ENCODE measurements at places on chromosomes 2 and 18.

DNA sequence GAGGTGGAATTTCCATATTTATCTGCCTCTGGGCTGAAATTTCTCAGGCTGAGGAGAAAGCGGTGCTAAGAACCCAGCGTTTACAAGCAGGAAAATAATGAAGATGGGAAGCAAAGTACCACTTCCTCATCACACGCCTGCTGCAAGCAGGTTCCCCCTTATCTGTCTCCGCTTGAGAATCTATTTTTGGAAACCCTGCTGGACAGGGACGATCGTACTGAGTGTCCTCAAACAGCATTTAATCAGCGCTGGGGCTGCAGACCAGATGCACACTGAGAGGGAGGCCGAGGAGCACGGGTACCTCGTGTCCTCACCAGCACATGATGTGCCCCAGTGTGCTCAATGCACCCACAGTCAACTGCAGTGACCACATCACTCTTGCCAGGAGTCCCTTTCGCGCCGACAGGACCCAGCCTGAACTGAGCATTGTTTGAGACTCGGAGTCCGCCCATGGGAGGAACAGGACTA, 160.4 kb downstream of the HDAC4 start:
- DNase-seq, result peak; percentile 39

DNA sequence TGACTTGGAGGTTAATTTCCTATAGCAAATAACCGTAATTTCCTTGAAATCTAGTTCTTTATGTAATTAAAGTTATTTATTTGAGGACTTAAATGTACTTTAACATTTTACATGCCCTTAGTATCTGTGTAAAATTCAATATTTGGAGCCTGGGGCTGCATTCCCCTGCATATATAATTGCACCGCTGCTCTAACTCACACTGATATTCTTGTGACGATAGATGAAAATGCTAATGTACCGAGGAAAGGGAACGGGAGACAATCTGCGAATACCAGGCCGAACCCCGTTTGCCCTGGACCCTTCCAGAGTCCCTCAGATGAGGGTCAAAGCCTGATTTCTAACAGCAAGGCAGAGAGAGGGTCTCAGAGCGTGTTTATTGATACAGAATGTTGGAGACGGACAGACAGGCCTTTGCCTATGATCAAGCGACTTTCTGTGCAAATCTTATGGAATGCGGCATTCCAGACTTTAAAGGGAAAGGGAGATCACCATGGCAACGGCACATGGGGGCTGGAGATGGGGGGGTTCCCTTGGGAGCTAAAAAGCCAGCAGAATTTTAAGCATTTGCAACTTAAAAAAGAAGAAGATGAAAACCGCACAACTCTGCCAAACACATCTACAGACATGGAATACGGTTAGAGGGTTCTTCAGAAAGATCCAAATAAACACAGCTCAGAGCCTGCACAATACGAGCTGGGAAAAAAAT, 57.6 kb upstream of the TWIST2 start:
- no peak for DNase-seq

GRCh38 chr2:186977433-186978045, 128.6 kb upstream of the ZSWIM2 start:
- DNase-seq, result no peak

DNA sequence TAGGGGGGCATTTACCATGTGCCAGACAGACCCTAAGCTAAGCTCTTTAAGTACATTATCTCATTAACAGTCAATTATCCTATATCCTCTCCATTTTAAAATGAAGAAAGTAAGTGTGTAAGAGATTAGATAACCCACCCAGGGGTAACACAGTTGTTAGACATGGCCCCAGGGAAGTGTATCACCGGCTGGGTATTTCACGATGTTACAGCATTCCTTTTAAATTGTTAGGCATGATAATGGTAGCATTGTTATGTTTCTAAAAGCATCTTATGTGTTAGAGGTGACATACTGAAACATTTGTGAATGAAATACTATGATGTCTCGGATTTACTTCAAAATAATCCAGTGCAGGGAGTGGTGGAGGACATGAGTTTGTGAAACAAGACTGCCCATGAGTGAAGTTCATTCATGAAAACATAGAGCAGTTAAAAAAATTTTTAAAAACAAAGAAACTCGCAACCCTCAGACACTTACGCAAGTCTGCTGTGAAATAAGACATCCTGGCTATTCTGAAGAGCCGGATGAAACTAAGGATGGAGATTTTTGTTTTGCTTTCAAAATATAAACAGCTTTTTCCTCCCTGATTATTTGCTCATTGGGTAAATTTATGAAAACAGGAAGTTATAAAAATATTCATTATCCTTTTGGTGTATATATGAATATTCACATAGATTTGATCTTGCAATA, 54.9 kb downstream of the IL1RL2 start:
- no peak for DNase-seq

DNA sequence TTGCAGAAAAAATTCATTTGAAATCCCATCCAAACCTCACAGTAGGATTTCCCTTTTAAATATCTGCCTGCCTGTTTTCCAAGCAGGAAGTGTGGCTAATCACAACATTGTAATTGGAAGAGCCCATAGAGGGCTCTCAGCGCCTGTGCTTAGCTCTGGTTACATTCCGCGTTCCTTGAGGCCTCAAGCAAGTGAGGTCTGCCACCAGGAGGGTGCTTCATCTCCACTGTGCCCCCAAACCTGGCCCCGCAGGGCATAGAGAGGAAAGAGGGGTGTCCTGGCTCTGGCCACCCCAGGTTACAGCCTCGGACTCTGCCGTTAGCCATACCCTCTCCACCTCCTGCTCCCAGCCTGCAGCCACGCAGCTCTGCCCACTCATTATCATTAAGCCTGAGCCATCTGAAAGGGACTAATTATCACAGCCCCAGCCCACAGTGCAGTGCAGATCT, 214.8 kb downstream of the SP3 start:
- no peak for DNase-seq

DNA sequence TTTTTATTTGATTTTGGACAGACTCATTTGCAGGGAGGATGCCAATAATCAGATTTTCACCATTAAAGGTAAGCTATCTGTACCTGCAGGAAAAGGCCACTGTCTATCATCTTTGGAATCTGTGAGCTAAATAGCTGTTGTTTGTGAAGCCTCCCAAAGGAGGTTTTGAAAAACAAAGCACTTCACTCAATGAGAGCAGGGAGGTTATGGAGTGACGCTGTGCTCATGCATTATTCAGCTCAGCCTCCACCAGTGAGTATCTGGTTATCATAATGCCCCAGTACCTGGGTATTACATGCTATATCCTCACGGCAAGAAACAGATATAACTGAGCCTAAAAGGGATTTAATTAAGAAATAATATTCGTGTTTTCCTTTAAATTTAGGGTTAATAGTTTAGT, 189.6 kb upstream of the PIK3C3 start:
- no peak for DNase-seq

DNA sequence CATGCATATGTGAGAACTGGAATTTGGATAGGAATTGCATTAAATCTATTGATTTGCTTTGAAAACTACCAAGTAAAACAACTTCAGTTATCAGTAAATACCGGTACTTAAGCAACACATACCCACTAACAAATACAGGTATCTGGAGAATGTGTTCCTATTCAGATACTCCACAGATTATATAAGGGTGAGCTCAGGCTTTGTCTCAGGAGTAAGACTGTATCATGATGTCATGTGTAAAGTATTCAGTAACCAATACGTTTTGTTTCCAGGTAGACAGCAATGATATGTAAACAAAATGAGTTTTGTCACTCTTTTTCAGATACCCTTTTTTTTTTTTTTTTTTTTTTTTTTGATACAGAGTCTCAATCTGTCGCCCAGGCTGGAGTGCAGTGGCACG, 74.8 kb downstream of the DSC3 start:
- no peak for DNase-seq

- DNase-seq, result no peak
Measured at GRCh38 chr2:163463411-163463810, 272.4 kb downstream of the FIGN start.

- DNase-seq, result no peak
Measured at GRCh38 chr2:69811018-69811417, 18.4 kb upstream of the GMCL1 start.

DNA sequence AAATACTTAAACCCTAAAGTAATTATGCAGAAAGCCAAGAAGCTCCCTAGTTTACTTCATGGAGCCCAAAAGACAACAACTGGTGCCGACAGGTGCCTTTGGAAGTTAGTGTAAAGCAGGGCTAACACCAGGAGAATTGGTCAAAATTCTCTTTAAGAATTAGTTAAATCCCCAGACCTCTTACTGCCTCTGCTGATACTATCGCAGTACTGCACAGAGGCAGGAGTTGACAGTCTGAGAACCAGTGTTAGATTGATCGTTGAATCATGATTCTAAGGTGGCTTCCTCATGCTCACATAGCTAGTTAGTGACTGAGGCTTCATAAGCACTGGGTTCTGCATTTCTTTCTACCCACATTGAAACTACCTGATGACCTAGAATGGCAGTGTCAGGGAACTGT, 445.0 kb downstream of the XIRP2 start:
- no peak for DNase-seq

GRCh38 chr2:28407131-28407975, 14.7 kb downstream of the FOSL2 start:
- DNase-seq, result no peak

GRCh38 chr2:2645162-2645855, 314.2 kb upstream of the MYT1L start:
- no peak for DNase-seq

- no peak for DNase-seq
Measured at GRCh38 chr18:24862201-24862816, 401.9 kb downstream of the HRH4 start.

- DNase-seq, result no peak
Measured at GRCh38 chr18:67281746-67282145, 234.8 kb downstream of the DSEL start.

- no peak for DNase-seq
Measured at GRCh38 chr18:46298511-46298910, 194.3 kb downstream of the HAUS1 start.

- DNase-seq, result peak; percentile 64
Measured at GRCh38 chr2:26764078-26764887, at the start of gene SLC35F6. TSS of gene SLC35F6 (plus strand) at chr2:26764284. CDS start at chr2:26764350, 66 bp downstream.

DNA sequence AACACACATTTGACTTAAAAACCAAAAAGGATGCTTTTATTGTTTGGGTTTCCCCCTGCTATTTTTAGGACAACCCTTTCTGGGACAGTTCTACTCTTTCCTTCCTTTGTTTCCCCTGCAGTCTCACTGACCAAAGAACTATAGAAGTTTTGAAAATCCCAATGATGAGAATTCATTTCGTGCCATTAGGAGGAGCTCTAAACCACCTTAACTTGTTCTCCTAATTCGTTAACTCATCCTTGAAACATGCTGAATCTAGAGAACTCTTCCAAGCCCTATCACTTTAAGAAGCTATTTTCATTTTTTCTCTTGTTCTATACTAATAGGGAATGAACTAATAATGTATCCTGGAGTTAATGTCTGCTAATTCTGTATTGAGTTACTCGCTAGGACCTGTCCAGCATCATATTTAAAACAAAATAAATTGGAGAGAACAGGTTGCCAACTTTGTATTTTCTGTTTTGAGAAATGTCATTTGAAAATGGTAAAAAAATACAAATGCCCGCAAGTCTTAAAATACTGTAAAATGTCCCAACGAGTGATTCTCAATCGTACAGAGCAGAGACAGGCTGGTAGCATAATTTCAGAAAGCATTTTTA, 62.9 kb downstream of the AFTPH start:
- no peak for DNase-seq

DNA sequence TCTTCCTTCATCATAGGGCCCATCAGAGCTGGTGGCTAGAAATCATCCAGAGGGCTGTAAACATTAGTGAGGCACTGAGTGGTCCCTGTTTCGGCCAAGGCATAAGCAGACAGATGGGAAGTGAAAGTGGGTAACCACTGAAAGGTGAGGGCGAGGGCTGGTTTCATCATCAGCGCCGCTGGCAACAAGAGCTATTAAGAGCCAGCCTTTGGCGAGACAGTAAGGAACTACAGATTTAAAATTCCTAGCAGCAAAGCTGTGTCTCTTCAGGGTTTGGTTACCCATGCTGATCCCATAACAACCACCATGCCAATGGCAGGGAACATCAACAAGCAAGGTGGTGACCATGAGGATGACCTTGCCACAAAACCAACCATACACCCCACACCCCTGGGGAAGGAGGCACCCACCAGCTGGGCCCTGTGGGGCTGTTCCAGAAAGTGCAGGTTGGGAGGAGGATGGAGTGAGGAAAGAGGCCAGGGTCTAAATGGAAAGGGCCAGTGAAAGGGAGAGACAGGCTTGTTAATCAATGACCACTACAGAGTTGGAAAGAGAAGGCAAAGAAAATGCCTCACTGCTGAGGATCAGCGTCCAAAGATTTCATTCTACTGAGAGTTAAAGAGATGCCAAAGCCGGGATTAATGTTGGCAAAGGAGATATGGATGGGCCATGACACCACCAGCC, 9.0 kb upstream of the SLC20A1 start:
- DNase-seq, result no peak

DNA sequence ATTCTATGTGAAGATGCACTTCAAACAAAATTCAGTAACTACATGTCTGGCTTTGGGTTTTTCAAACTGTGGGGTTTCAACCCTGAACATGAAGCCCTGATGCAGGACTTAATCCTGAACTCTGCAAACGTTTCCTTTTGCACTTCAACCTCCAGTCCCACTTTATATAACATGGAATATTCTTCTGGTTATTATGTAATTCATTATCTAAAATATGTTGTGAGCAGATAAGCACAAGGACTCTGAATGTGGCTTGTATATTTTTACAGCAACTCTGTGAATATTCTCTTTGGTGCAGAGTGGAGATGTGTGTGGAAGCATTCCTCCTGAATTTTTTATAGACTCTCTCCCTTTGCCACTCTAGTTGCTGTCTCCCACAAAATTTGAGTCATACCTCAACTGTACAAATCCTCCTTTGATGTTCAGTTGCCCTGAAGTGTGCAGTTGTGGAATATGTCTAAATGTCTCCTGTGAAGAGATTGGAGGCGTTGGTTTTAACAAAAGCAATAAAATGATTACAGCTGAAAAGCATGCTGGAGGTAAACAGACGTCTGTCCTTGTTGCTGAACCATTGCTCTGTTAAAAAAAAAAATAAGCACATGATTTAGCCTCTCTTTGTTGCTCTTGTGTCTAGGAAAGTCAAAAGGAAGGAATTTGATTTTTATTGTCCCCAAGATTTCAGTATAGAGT, 205.1 kb upstream of the NRP2 start:
- DNase-seq, result no peak

DNA sequence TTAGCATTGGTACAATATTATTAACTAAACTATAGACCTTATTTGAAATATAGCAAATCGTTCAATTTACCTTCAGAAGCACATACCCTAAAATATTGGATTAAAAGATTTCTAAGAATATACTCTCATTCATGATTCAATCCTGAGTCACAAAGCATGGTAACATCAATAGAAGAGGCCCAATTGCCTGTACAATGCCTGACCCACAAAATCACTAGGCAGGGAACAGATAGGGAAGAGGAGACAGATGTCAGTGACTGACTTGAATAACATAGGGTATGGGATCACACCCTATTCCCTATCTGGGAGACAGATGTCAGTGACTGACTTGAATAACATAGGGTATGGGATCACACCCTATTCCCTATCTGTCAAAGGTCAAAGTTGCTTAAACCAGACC, 611.6 kb upstream of the VRK2 start:
- DNase-seq, result no peak
